ENCODE measurements at places on chromosomes 13 and 19. TPM values are rescaled to one million over a fixed set of nuclear protein-coding genes. Genes with fewer than 3 reads are reported as not detected.

DNA sequence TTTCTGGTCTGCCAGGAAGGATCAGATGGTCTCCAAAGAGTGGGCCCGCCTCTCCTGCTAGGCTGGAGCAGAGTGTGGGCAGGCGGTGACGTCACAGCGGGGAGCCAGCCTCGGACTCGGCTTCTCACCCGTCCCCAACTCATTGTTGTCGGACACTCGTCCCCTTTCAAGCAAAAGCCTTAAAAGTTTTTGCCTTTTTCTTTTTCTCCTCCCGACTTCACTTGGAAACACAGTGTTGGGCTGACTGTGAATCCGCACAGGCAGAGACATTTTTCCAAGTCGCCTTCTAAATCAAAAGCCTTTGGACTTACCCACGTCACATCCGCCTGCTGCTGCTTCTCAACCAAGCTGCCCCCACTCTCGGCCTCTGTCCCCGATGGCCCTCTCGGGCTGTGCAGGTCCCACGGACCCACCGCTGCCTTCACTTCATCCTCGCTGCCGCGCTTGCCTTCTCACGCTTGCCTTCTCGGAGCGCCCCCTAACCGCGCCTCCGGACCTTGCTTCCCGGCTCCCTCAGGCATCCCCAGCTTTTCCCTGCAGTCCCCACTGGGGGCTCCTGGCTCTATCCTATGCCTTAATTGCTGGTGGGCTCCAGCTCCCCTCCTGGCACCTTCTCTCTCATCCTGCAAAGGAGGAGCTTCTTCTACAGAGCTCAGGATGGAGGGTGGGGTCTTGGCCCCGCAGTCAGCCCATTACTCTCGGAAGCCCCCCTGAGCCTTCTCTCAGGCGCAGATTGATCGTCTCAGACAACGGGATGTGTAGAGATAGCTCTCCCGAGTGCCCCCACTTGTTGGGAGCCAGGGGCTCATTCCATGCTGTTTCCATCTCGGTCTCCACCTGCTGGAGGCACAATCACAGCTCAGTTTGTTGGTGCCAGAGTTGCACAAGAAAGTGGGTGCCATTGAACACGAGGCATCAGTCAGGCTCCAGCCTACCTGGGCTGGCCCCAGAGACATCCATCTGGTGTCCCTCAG is 3.9 kb upstream of the ZNF135 start:
- DNase-seq: peak; percentile 51
- H3K27me3 ChIP-seq: no peaks in the 10 kb centered on the region
- H3K27ac ChIP-seq: peak overlapping the region; percentile 87
- H3K4me3 ChIP-seq: peak overlapping the region; percentile 67
- H3K4me1 ChIP-seq: peaks cover 24% of the 10 kb centered on the region
- H3K36me3 ChIP-seq: no peaks in the 10 kb centered on the region

The FGF9 gene
- total RNA-seq: 12.3 TPM

The SIGLECL1 gene
- not detected for total RNA-seq

The ZNF345 gene
- total RNA-seq: 2.9 TPM

DNA sequence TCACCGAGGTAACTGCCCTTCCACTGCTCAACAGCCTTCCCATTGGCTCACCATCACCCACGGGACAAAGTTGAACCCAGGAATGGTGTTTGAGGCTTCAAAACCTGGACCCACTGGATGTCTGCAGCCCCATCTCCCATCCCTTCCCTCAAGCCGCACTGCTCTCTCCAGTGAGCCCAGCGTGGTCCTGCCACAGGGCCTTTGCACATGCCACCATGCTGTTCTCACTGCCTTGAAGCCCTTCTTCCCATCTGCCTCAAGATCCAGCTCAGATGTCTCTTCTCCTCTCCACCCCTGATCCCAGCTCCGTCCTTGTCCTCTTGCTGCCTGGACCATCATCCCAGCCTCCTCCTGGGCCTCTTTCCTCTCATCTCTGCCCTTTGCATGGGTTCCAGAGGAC is 4.0 kb downstream of the SHISA7 start:
- peaks cover 11% of the 10 kb centered on the region for H3K4me1 ChIP-seq
- H3K36me3 ChIP-seq: no peaks in the 10 kb centered on the region
- H3K27ac ChIP-seq: no peak overlapping the region
- DNase-seq: no peak
- peaks cover 84% of the 10 kb centered on the region for H3K27me3 ChIP-seq
- no peak overlapping the region for H3K4me3 ChIP-seq

The S1PR5 gene
- 0.11 TPM for total RNA-seq

DNA sequence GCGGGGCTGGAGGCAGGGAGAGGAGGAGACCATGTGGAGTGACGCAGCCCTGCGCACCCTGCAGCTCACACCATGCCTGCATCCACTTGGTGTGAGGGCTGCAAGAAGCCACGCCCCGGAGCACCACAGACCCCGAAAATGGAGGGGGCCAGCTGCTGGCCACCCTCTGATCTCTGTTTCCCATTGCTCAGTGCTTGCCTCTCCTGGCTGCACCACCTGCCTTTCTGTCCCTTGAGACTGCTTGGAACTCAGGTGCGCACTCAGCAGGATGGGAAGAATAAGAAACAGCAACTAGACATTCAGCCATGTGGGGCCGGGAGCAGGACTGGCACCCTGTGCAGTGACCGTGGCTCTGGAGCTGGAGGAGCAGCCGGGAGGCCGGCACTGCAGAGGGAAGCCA is 64.0 kb downstream of the ANKRD10 start:
- H3K27ac ChIP-seq: no peak overlapping the region
- no peak for DNase-seq
- H3K4me1 ChIP-seq: no peaks in the 10 kb centered on the region
- peaks cover 34% of the 10 kb centered on the region for H3K27me3 ChIP-seq
- H3K4me3 ChIP-seq: no peak overlapping the region

The LRG1 gene
- total RNA-seq: 0.41 TPM
